ENCODE measurements at places on chromosomes 4 and X.

GRCh38 chr4:127783026-127783769, 1.1 kb downstream of the HSPA4L start:
- peak; percentile 91 for DNase-seq

DNA sequence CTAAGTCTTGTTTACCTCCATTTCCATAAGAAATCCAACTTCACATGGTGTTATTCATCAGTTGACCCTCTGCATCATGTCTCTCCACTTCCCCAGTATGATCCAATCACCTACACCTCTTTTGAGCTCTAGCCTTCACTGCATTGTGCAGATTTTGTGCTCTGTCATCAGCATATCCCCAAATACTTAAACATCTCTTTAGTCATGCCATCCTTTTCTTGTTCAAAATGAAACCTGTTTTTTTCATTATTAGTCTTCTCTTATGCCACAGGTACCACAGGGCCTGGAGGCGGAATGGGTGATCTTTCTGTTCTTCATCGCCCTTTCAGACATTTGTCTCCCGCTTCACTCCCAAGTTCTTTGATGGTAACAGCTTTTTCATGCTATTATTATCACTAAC, 382.7 kb upstream of the GALNTL6 start:
- DNase-seq: no peak

DNA sequence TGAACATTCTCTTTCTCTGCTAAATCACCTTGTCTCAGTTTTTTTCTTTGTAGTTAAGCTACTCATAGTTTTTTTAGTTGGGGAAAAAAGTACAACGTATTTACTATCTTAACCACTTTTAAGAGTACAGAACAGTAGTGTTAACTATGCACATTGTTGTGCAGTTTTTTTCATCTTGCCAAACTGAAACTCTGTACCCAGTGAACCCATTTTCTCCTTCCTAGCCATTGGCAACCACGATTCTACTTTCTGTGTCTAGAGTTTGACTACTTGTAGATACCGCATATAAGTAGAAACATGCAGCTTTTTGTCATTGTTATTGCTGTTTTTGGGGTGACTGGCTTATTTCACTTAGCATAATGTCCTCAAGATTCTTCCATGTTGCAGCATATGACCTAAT, 10.0 kb downstream of the N4BP2 start:
- DNase-seq: no peak

GRCh38 chr4:26874110-26874509, 13.5 kb downstream of the STIM2 start:
- no peak for DNase-seq

DNA sequence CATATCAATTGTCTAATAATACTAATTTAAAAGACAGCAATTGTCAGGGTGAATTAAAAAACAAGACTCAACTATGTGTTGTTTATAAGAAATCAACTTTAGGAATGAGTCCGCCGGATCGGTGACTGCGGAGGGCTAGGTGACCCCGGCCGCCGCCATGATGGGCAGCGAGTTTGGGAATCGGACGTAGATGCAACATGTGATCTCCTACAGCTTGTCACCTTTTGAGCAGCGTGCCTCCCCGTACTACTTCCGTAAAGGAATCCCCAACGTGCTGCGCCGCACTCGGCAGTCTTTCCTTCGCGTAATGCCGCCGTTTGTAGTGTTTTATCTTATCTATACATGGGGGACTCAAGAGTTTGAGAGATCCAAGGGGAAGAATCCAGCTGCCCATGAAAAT, 742.5 kb upstream of the PABPC4L start:
- DNase-seq: no peak

DNA sequence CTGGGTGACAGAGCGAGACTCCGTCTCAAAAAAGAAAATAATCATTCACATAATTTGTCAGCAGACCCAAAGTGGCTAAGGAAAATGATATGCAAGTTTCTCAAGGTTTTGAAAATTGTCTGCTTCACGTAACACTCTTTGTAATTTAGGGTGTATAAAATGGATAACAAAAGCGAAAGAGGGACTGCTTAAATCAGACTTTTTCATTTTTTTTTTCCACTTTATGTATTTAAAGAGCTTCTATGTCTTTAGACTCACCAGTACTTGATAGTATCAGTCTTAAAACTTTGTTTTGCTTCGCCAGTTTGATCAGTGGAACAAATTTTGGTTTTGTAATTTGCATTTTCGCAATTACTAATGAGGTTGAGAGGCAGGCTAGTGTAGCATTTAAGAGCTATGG, 34.6 kb downstream of the USP9X start:
- no peak for DNase-seq

GRCh38 chr4:172188248-172188988, 375.2 kb downstream of the GALNTL6 start:
- DNase-seq: no peak

DNA sequence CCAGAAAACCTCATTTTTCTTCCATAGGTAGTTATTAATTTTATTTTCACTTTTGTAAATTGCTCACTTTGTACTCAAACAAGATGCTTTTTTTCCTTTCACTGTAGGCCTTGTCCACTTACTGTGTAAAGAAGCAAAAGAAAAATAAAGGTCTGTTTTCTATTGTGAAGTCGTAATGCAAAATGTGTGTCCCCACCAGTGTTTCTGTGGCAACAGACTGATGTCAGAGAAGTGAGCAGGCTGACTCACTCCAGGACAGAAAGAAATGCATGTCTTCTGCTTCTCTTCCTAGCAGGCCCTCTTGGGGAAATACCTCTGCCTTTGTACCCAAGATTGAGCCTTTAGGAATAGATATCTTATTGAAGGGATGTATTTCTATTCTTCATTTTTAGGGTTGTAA, 30.3 kb downstream of the INPP4B start:
- DNase-seq: no peak

Measured in RWPE1 (cell line).